Fibroblast of gingiva (primary cell): ENCODE measurements at places on chromosomes 7 and 10.
A peak's percentile ranks its signal among the peaks of the same experiment; 100 is the strongest.

DNA sequence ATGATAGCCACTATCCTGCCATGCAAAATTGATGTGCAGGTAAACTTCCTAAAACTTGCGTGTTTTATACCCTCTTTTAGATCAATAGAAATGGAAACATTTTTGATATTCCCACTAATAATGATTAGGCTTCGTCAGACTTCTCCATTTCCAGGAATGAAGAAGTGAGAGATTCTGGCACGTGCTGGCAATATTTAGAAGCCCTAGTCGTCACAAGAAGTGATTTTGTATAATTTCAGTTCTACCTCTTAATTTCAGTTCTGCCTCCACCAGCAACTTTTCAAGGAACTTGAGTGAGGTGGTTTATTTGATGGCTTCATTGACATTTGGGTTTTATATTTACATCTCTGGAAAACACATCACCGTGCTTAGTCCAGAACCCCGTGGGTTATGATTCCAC lies 61.9 kb downstream of the MRC1 start:
- DNase-seq, result no peak

- no peak for DNase-seq
Observed at GRCh38 chr7:83472376-83472775, 176.6 kb downstream of the SEMA3E start.

DNA sequence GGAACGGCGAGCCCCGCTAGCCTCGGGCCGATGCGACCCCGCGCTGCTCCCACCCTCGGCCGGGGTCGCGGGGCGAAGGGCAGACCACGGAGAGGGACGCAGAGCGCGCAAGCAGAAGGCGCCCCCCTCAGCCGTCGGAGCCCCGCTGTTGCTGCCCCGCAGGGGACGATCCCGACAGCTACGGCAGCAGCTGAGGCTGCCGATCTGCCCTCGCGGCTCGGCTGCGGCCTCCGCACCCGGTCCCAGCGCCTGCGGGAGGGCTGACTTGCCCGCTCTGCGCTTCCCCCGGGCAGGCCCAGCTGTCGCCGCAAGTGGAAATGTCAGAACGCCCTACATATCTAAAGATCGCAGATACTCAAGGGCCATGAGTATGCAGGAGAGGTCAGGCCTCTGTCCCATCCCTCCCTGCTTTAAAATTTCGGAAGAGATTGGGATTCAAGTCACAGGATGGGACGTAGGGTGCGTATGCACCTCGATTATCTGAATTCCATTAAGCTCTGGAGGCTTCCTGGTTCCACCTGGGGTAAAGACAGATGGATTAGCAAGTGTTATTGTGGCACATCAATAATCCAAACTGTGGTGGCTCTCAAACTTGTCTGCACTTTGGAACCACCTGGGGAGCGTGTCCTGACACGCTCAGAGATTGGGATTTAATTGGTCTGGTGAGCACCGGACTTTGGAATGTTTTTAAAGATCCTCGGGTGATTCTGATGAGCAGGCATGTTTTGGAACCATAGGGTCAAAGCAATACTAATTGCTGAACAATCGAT lies at the start of gene CRPPA:
Gene CRPPA (minus strand): TSS at position 206 of the 770 bp plus-strand sequence. CDS start 216 bp downstream, outside the sequence.
- DNase-seq, result peak; percentile 30

GRCh38 chr10:3471927-3472286 lies 299.3 kb upstream of the PITRM1 start:
- DNase-seq, result no peak

DNA sequence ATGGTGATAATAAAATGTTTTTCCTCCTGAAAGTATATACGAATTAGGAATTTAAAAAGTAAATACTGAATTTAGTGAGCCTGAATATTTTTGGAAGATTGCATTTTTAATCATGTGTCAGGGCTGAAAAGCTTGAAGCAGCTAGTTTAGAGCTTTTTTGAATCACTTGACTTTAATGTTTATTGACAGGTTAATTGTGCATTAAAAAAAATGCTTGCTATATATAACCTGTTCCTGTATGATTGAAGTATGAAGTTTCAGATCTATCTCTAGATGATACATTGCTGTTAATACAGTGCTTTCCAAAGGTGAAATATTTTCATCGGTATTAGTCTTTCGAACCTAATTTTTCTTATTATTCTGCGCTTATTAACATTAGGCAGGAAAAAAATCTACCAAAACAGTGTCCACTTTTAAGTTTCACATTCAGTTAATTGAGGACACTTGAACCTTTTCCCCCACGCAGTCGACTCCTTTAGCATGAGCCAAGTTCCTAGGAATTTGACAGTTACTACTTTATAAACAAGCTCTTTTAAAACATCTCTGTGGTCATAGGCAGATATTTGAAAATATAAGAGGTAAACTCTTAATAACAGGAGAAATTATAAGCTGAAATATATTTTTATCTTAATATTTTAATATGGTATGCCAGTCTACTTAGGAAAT lies 187.1 kb downstream of the MLLT10 start:
- DNase-seq, result no peak

DNA sequence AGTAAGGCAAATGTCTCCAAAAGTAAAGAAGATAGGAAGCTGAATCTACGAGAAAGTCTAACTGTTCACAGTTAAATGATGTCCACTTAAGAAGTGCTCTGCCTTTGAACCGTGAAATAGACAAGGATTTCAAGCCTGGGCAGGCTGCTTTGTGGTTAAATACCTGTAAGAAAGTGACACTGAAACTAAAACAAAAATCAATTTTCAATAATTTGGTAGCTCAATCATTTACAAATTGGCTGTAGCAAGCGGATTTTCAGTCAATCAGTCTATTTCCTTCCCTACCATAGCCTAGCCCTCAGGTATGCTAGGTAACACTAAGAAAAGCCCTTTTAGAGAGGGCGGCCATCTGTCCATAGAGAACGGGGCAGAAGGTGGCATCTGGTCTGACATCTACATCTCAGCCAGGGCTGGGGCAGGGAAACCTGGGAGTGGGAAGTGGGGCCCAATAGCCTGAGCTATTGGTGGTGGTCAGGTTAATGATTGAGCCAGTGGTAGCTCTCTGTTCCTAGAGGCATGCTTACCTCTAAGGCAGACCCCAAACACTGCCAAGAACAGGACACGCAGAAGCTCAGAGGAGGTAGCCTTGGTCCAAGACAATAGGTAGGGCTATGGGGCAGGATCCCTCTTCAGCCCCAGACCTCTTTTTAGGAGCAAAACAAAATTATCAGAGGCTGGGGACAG lies 223.2 kb downstream of the CCSER2 start:
- DNase-seq, result no peak

DNA sequence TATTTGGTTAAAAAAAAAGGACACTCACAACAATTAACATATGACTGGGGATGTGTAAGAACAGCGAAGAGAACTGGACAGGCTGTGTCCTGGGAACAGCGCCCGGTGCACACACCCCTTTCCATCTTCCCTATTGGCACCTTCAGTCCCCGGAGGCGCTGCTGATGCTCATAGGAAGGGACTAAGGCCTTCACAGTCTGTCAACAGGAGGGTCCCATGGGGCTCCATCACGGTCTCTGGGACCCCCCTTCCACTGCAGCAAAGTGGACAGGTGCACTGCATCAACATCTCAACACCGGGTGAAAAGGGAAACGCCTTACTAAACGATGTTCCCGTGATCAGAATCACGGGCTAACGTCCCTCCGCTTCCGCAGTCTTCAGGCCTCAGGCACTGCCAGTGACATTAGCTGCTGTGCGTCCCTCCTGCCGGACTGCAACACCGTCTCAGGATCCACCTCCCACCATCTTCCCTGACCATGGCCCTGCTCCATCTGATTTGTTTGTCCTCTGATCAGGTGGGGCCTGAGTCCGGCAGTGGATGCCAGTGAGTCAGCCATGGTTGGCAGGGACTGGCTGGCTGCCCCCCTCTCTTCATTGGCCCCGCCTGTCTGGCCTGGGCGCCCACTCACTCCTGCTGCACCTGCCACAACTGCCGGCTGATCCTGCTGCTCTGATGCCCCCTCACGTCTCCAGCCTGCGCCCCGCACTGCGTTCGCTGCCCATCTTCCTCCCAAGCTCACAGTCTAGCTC lies 614.7 kb downstream of the DNAJB6 start:
- DNase-seq, result no peak

DNA sequence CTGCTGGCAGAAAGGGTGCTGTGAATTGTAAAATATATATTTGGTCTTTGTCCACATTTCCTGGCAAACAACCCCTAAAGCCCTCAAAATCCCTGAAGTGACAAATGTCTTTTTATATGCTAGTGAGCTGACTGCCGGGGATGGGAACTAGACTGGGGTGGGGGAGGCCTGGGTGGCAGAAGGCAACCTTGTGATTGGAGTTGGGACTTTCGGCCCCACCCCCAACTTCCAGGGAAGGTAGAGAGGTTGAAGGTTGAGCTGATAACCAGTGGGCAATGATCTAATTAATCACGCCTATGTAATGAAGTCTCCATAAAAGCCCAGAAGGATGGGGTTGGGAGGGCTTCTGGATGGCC lies 2.7 kb downstream of the EPHA1 start:
- no peak for DNase-seq

DNA sequence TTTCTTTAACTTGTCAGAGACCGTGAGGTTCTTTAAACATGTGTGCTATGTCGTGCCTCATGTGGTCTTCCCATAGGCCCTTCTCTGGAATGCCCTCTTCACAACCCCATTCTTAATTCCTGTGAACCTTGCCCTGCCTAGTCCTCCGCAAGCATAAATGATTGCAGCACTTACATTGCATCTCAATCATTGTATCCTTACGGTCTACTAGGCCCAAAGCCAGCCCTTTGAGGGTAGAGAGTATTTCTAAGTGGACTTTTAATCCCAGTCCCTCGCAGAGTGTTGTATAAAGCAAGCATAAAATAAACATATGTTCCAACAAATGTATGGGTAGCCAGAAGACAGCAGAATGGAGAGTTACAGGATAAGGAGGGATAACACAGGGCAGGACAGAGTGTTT lies 92.1 kb upstream of the FAM133B start:
- no peak for DNase-seq

GRCh38 chr7:66380272-66380888 lies 175.2 kb downstream of the TPST1 start:
- DNase-seq, result no peak

DNA sequence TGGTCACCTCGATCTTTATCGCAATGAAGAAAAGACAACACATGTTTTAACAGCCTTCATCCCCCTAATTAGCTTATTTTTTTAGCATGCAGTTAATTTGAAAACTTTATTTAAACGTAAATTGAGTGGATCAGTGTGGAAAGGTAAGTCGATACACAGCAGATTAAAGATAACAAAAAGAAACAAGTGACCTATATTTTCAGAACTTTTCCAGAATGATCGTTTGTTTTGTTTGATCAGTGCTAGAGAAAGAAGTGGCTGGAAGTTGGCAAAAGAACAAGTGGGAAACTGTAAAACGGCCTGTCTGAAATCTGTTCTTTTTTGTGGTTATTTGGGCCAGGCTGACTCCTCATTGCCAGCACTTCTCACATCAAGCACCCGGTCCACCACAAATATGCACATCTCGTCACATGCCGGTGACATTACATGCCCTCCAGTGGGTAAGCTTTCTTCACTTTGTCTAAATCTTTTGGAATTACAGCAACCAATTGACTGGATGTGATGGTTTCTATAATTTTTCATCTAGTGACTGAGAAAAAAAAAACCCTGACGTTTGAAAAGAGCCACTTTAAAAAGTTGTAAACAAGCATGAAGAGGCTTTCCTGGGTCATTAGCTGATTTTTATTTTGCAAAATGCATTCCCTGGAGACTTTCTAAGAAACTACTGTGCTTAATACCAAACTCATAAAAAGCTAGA lies 33.2 kb downstream of the C7orf33 start:
- DNase-seq, result peak; percentile 64

GRCh38 chr10:3476640-3477448 lies 304.3 kb upstream of the PITRM1 start:
- no peak for DNase-seq

GRCh38 chr10:86121200-86121599 lies 245.4 kb downstream of the GRID1 start:
- DNase-seq, result no peak

DNA sequence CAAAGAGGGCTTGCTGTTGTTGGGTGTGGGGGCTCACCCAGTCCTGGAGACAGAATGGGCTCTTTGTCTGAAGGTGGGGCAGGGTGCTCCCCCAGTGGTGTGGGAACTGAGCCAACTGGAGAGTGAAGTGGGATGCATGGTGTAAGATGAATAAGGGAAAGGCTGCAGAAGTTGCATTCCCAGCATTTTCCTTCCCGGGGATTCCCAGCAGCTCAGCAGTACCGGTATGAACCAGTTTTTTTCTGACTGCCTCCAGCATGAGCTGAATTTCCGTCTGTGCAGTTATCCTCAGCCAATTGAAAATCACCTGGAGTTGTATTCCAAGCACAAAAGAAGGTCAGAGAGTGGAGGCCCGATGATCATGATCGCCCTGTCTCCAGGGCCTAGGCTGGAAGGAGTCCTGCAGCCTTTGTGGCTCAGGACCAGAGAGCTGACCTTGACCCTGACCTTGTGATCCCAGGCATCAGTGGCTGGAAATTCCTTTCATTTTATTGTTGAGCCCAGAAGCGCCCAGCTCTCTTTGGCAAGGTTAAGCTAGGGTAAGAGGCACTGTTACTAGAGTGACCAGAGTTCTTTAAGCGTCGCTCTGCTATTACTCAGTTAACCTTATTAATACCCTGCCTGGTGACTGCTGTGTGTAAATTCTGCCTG lies 33.4 kb downstream of the OGDH start:
- peak; percentile 59 for DNase-seq

DNA sequence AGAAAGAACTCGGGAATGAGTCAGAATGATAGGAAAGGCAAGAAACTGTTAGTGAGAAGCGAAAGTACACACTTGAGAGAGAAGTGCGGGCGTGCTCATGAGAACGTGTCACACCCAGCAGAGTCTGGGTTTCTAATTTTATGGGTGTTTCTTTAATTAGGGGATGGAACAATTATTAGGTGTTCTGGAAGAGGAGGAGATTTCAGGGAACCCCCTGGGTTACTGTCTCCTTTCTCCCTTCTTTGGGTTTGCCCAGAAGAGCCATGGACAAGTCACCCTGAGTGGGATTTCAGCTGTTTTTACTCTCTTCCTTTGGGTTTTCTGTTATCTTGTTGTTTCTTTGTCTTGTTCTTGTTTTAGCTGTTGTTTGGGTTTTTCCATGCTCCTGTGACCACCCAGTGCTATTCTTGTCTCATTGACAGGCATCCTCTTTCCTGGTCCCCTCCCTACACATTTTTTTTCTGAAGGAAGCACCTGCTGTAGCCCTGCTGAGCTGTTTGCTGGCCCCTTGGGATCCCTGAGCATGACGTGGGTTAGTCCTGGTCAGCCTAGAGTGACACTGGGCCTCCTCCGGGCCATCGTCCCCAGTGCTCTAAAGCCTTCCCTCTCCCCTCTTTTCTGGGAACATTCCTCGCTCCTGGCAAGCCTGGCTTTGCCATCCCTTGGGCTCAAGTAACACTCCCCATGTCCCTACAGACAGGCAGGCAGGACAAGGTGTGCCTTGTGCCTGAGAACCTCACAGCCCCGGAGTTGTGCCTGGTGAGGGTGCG lies 3.5 kb downstream of the SH2D4B start:
- DNase-seq, result no peak

- no peak for DNase-seq
Observed at GRCh38 chr10:21991785-21992184, 11.7 kb downstream of the DNAJC1 start.

- DNase-seq, result no peak
Observed at GRCh38 chr10:3152566-3152935, 20.0 kb downstream of the PITRM1 start.

GRCh38 chr10:118590334-118590733 lies 5.1 kb downstream of the PRLHR start:
- no peak for DNase-seq
